ENCODE measurements at places on chromosomes 4 and X. TPM values are rescaled to one million over a fixed set of nuclear protein-coding genes. Genes with fewer than 3 reads are reported as not detected.

PLK4 gene
- total RNA-seq = 2.6 TPM

ZMAT1 gene
- total RNA-seq = 40.0 TPM

XAGE1A gene
- total RNA-seq = not detected

CYBB gene
- 6.3 TPM for total RNA-seq

SORBS2 gene
- total RNA-seq = not detected

SYTL5 gene
- not detected for total RNA-seq

AFF2 gene
- total RNA-seq = 1.0 TPM

PABPC1L2A gene
- not detected for total RNA-seq

ARX gene
- not detected for total RNA-seq

ZNF518B gene
- 48.2 TPM for total RNA-seq

CXCL11 gene
- total RNA-seq = not detected

RTL5 gene
- 7.8 TPM for total RNA-seq

DDIT4L gene
- total RNA-seq = not detected

SMR3A gene
- not detected for total RNA-seq

CFAP47 gene
- not detected for total RNA-seq

MAN2B2 gene
- total RNA-seq = 51.5 TPM

MAP7D2 gene
- 0.17 TPM for total RNA-seq

GAB3 gene
- total RNA-seq = 15.6 TPM

MND1 gene
- not detected for total RNA-seq

NXF3 gene
- not detected for total RNA-seq

ESX1 gene
- total RNA-seq = not detected

SH3D19 gene
- 0.11 TPM for total RNA-seq

IL13RA1 gene
- total RNA-seq = 0.94 TPM

WDFY3 gene
- 2.1 TPM for total RNA-seq

H2BW2 gene
- not detected for total RNA-seq

SLITRK4 gene
- total RNA-seq = not detected

GYG2 gene
- not detected for total RNA-seq

EMCN gene
- total RNA-seq = not detected

SPANXN3 gene
- not detected for total RNA-seq

PAGE5 gene
- 0.70 TPM for total RNA-seq

VSIG1 gene
- 46.2 TPM for total RNA-seq

CSN1S1 gene
- not detected for total RNA-seq

IQSEC2 gene
- 1.5 TPM for total RNA-seq

PNMA5 gene
- 0.28 TPM for total RNA-seq

SUPT20HL2 gene
- not detected for total RNA-seq

GLRA3 gene
- total RNA-seq = not detected

RIBC1 gene
- 1.2 TPM for total RNA-seq

TXK gene
- 48.7 TPM for total RNA-seq

SHROOM4 gene
- total RNA-seq = not detected

ARHGAP6 gene
- not detected for total RNA-seq

LDOC1 gene
- 18.4 TPM for total RNA-seq

GUCY1B1 gene
- not detected for total RNA-seq
